ENCODE measurements at places on chromosomes 4 and X. TPM values are rescaled to one million over a fixed set of nuclear protein-coding genes. Genes with fewer than 3 reads are reported as not detected.

Gene DMRTC1
- not detected for total RNA-seq

Gene DLG3
- total RNA-seq, result 72.6 TPM

Gene TLR3
- 2.9 TPM for total RNA-seq

Gene AFAP1
- 8.2 TPM for total RNA-seq

Gene PNMA6A
- total RNA-seq, result 2.3 TPM

Gene TEX11
- total RNA-seq, result not detected

- no peak for DNase-seq
Measured at GRCh38 chrX:66036231-66036630, 3.6 kb downstream of the VSIG4 start.

DNA sequence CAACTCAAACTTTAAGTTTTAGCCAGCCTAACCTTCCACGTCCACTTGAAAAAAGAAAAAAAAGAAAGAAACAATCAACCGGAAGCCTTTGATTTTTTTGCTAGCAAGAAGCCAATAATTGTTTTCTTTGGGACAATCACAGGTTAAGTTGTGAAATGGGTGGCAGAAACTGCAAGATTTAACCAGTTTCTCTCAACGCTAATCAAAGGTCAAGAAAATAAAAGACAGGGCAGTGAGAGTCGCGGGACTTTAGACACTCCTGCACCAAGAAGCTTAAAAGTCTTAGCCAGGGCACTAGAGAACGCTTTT is 1.0 kb downstream of the ACSL1 start:
- DNase-seq, result no peak

DNA sequence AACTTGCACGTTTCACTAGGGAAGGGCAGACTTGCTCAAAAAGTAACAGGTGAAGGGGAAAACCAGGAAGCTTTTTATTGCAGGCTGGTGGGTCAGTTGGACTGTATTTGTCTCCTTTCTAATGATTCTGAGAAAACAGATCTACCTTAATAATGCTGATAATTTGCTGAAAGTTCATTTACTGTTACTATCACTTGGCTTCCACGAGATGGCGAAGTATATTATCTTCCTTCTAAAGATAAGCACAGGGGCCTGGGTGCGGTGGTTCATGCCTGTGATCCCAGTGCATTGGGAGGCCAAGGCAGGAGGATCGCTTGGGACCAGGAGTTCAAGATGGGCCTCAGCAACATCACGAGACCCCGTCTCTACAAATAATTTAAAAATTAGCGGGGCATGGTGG is 16.4 kb downstream of the CCKAR start:
- no peak for DNase-seq

DNA sequence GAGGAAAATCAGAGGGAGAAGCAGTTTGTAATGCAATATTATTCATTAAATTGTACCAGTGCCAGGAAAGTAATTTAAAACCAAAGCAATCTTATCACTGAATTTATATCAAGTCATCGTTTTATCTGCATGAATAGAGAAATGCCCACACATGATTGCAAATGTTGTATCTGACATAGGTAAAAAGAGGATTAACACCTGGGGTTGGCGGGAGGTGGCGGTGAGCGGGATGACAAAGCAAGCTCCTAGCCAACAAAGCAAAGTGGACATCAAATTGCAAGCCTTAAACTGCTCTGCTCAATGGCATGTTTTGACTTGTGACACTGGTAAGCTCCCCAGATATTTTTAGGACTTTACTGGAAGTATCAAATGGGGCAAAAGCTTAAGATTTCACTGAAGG is 16.4 kb downstream of the HPGD start:
- DNase-seq, result no peak

DNA sequence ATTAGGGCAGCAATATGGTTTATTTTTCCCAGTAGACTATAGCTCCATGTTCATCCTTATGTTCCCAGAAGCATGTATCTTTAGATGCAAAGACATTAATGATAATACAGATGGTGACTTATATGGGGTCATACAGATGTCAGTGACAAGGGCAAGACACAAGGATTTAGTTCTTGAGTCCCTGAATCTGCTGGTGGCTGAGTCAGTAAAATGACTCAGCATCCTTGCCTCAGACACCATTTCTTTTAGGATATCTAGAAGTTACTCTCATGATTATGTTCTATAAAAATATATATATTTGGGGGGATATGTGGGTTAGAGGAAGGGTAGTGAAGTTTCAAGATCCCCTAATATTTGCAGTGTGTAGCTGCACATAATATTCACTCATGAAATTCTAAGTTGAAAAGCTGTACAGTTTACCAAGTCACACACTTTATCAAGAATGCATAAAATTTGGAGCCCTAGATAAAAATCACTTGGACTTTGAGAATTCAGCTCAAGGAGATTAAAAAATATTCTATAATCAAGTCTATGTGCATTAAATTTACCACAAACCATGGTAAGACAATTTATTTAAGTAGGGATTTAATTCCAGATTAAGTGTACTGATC is 101.9 kb downstream of the LNX1 start:
- DNase-seq, result no peak

- no peak for DNase-seq
Measured at GRCh38 chr4:95798003-95798402, 41.9 kb upstream of the PDHA2 start.

GRCh38 chr4:11471618-11472017 is 42.9 kb upstream of the HS3ST1 start:
- DNase-seq, result no peak

- no peak for DNase-seq
Measured at GRCh38 chr4:77801260-77801608, 17.9 kb downstream of the CNOT6L start.

Data from uterus (tissue), 4 donors.